Cortex of kidney (tissue), 1 donor: ENCODE measurements at places on chromosomes 11 and 22.

- DNase-seq: no peak
Measured at GRCh38 chr11:65216830-65217229, 35.1 kb downstream of the CAPN1 start.

GRCh38 chr11:124612567-124613246 is 1.5 kb downstream of the PANX3 start:
- no peak for DNase-seq

DNA sequence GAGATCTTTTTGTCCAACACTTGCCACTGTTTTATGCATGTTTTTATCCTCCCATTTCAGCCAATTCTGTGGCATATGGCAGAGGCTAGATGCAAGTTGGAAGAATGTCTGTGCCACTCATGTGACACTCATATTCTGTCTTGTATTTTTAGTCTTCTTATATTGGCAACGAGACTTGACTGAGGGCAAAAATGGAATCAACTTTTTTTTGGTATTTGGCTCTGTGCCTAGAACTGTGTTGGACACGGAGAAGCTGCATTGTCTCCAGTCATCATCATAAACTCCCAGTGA is 1.7 kb upstream of the FZD4 start:
- no peak for DNase-seq

DNA sequence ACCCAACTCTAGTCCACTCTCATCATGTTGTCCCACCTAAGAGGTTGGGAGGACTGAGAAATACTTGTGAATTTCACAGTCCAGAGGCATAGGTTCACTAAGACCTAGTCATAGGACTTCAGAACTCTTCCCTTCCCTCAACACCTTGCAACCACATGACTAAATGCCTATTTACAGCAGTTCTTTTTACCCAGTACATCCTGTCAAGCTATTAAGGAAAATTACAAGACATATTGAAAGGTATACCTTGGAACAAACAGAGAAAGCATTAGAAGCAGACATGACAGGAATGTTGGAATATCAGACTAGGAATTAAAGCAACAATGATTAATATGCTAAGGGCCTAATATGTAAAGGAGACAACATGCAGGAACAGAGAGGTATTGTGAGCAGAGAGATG is 563.8 kb upstream of the LRRC4C start:
- DNase-seq: no peak

DNA sequence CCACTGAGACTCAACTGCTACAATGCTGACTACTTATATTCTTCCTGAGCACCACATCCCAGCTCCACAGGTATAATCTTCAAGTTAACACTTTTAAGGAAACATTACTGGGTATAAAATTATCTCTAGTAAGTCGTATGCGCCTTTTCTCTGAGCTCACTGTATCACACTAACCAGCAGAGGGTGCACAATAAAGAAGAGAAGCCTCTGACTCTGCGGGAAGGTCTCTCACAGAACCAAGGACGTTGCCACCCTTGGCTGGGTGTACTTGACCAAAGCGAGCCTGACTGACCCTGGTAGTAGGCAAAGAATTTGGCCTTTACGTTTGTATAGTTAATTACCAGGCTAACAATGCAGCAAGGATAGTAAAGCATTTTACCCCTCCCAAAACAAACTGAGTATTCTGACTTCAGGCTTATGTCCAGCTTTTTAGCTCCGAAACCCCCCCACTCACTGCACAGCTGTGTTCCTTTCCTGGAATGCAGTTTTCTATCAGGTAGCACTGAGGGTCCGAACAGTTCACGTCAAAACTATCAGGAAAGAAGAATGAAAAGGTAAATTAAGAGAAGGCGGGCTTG is at the start of gene BTBD18:
Gene BTBD18 (minus strand): TSS at position 144 of the 578 bp plus-strand sequence. CDS start 631 bp downstream, outside the sequence.
- DNase-seq: no peak

DNA sequence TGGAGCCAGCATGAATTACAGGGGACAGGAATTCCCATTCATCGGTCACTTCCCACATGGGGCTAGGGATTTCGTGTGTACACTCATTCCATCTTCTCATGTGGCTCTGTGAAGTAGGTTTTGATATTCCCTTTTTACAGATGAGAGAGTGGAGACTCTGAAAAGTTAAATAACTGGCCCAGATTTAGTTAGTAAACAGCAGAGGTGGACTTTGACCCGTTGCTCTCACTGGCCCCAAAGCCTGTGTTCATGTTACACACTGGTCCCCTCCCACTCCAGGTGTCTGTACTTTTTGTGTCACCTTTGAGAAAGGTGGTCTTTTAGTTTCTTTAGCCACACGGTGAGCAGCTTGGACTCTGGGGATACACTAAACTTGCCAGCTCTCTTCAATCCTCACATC is 108.5 kb downstream of the MICAL2 start:
- no peak for DNase-seq

- no peak for DNase-seq
Measured at GRCh38 chr11:64534391-64534801, 56.6 kb upstream of the SLC22A12 start.

GRCh38 chr22:31253949-31254348 is 38.3 kb downstream of the PIK3IP1 start:
- no peak for DNase-seq

DNA sequence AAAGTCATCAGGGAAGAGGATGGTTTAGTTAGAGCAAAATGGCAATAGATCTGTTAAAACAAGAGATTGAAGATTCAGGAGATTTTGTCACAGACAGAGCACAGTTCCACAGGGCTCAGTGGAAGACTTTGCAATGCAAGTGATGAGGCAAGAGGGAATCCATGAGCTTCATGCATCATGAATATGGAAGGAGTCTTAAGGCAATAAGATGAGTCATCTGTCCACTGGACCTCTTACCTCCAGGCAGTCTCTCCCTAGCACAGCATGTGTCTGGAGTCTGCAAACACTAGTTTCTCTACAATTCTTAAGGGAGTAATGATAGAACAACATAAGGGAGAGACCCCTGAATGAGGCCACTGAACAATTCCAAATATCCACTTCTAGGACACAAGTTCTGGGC is 245.7 kb downstream of the NXPE2 start:
- DNase-seq: no peak

DNA sequence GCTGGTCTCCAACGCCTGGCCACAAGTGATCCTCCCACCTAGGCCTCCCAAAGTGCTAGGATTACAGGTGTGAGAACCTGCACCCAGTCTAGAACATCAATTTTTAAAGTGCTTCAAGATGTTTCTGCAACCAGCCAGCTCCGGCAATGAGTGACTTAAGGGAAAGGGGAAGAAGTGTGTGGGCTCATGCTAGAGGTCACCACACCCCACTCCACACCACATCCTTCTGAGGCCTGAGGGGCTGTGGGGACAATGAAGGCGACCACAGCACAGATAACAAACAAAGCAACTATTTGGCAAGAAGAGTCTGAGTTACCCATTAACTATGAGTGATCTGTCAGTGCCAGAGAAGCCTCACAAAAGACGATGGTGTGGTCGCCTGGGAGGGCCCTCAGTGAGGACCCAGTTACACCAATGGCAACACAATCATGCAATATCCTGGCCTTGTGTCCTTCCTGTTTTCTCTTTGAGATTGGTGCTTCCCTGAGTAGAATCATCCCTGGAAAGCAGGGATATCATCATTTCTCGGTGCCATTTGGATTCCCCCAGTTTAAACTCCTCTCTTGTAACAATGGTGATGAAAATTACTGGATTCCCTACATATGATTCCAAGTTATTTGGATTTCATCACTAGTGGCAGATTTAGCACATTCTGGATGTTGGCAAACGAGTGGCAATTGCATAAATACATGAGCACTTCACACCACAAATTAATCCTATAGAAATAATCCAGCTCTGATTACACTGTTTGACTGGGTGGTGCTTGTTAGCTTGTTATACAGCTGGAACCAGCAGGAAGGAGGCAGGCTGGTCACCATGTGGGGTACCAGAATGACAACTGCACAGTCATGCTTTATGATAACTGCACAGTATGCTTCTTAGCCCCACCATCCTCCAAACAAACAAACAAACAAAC is 18.4 kb downstream of the ABTB2 start:
- DNase-seq: no peak
